ENCODE measurements at places on chromosomes 16 and 17.

- no peak for DNase-seq
Observed at GRCh38 chr17:59154292-59154720, 680 bp downstream of the SKA2 start.

- DNase-seq, result no peak
Observed at GRCh38 chr17:38892083-38892482, 22.2 kb downstream of the LASP1 start.

- DNase-seq, result no peak
Observed at GRCh38 chr17:43030137-43030767, 5.2 kb downstream of the RND2 start.

GRCh38 chr17:81365148-81365600 is 30.1 kb upstream of the BAHCC1 start:
- no peak for DNase-seq

- no peak for DNase-seq
Observed at GRCh38 chr17:39676198-39676819, 8.1 kb downstream of the PNMT start.

DNA sequence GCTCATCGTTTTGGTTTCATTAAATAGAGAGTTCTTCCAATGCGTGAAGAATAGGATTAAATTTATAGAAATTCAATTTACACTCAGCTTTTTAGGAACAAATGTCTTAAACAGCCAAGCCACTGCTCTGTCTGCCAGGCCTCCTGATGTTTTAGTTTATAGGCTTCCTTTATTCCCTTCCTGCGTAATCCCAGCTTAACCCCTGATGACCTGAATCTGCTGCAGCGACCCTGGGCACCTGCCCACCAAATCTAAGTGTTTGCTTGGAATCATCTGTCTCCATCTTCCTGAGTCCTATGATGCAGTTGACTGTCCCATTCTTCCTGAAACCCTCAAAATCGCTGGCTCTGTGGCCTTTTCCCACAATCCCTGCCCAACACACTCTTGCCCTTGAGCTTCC is 179.9 kb downstream of the GSG1L start:
- DNase-seq, result no peak

DNA sequence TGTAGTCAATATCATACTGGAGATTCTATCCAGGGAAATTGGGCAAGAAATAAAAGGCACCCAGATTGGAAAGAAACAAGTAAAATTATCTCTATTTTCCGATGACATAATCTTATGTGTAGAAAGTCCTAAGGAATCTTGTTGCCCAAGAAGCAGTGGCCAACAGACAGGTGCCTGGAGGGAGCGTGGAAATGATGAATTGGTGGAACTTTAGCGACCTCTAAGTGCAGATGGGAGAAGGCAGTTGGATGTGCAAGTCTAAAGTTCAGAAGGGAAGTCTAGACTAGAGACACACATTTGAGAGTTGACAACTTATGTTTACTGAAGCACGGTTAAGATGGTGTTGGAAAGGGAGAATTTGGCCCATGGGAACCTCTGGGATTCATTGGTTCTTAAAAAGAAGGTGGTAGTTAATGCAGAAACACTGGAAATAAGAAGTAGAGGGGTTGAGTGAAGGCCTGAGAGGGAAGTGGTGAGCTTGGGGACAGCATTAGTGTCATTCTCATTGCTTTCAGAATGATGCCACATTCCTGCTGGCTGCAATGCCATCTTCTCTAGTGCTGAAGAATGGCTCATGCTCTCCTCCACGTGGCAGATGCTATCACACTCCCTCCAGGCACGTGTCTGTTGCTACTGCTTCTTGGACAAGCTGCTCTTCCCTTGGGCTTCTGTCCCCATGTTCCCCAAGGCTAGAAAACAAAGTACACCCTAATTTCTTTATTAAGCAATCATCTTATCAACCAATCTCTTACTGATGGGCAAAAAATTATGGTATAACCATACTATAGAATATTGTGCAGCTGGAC is 24.0 kb downstream of the TAT start:
- no peak for DNase-seq

DNA sequence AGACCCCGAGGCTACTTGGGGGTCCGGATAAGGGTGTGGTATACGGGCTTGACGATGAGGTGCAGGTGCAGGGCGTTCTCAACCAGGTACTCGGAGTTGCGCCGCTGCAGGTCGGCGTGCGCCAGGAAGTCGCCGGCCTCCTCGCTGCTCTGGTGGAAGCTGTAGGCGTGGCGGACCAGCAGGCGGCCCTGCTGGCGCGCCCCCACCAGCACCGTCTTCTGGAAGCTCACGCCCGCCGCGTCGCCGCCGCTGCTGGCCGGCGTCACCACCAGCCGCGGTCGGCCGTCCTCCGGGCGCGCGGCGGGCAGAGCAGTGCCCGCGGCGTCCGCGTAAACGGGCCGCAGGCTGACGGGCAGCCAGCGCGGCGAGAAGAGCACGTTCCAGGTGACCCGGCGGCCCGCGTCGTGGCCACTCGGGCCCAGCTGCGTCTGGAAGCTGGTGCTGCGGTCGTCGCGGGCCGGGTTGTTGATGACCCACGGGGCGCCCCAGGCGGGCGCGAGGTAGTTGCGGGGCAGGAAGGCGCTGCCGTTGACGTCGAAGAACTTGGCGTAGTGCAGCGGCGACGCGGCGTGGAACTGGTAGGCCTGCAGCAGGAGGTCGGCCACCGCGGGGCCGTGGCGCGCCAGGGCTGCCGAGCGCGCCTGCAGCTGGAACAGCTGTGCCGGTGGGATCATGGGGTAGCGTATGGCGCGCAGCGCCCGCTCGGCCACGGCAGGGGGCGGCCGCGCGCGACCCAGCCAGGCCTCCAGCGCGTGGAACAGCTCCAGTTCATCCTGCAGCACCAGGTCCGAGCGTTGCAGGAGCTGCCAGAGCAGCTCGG is 4.8 kb downstream of the BTBD17 start:
- DNase-seq, result no peak

GRCh38 chr17:15470536-15470935 is 3.1 kb upstream of the CDRT4 start:
- no peak for DNase-seq

DNA sequence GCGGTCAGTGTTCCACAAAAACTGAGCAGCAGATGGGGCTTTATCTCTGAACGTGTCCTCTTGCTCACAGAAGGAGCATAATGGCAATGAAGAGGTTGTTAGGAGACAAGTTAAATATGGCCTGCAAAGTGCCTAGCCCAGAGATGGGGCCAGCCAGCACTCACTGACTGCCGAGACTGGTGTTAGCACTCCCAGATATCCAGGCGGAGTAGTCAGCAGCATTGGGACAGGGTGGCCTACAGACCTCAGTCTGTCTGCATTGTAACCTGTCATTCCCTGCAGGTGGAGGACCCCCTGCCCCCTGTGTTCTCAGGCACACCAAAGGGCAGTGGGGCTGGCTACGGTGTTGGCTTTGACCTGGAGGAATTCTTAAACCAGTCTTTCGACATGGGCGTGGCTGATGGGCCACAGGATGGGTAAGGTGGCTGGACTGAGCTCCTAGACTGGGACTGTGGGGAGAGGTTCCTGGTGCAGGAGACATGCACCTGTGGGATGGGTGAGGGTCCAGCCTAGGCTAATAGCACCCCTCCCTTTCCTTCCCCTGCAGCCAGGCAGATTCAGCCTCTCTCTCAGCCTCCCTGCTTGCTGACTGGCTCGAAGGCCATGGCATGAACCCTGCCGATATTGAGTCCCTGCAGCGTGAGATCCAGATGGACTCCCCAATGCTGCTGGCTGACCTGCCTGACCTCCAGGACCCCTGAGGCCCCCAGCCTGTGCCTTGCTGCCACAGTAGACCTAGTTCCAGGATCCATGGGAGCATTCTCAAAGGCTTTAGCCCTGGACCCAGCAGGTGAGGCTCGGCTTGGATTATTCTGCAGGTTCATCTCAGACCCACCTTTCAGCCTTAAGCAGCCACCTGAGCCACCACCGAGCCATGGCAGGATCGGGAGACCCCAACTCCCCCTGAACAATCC is 4.2 kb downstream of the MFAP4 start:
- no peak for DNase-seq

DNA sequence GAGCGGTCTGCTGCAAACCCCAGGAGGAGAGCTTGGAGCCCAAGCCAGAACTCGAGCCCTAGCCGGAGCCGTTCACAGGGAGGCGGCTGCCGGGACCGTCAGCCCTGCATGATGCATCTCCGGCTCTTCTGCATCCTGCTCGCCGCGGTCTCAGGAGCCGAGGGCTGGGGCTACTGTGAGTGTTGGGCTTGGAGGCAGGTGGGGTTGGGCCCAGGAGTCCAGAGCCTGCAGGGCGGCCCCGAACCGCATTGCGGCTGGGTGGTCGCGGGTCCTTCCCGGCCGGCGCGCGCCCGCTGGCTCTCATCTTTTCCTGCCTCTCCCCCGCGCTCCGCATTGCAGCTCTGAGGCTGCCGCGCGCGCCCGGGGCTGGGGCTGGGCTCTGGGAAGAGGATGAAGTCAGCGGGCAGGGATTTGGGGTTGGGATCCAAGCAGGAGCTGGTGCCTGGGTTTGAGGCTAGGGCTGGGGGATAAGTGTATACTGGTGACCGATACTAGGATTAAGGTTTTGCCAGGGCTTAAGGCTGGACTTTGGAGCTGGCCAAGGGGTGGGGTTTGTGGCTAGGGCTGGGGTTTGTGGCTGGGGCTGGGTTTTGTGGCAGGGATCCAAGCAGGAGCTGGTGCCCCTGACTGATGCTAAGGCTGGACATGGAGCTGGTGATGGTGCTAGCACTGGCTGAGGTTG is 532 bp downstream of the CNTNAP1 start:
- no peak for DNase-seq

DNA sequence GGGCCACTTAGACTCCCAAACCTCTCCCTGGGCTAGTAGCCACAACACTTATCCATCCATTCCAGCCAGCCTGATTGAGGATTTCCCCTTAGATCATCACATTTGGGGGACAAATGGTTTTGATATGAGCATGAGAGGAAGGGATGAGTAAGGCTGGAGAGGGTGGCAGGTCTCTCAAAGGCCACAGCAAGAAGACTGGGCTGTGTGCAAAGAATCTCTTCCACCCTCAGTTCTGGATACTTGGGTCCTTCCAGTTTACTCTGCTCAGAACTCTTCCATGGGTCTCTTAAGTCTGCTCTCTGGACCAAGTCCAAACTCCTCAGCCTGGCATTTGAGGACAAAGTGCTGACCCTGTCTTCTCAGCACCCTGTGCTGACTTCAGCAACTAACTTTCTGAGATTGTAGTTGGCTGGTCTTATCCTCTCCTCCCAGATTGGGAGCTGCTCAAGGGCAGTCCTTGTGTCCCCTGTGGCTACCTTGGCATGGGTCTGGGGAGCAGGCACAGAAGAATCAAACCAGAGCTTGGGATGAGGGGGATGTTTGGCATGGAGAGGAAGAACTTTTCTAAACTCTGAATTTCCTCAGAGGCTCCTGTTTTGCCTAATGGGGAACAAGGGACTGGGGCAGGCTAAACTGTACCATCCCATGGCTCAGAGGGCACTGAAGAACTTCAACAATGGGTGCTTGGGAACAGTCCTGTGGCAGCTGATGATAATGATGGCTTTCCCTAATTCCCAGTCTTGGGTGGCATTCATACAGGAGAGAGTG is 3.1 kb upstream of the NFATC3 start:
- no peak for DNase-seq

DNA sequence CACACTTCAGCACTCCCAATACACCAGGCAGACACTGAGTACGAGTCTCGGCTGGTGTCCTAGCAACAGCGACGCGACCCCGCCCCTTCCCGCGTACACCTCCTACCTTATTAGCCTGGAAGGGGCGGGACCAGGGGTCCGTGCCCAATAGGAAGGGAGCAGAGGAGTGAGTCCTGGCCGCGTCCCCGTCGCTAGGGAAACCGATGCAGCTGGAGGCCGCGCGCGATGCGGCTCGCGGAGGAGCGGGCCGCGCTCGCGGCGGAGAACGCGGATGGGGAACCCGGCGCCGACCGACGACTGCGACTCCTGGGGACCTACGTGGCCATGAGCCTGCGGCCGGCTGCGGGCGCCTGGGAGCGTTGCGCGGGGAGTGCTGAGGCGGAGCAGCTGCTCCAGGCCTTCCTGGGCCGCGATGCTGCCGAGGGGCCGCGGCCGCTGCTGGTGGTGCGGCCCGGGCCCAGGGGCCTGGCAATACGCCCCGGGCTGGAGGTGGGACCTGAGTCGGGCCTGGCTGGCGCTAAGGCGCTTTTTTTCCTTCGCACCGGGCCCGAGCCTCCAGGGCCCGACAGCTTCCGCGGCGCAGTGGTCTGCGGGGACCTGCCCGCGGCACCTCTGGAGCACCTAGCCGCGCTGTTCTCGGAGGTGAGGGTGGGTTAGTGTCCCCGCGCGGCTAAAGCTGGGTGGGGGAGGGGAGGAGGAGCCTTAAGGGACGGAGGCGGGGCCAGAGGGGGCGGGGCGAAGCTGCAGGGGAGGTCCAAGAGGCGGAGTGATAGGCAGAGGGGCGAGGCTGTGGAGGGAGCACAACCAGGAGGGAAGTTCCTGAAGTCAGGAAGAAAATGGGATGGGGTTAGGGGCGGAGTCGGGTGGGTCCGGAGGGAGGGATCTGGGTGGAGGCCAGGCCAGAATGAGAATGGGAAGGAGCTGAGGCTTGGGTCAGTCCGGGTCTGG is at the start of gene DNAH9:
TSS of gene DNAH9 (plus strand) at position 197 of the 948 bp plus-strand sequence. CDS start at position 226, 29 bp downstream.
- DNase-seq, result peak; percentile 80

DNA sequence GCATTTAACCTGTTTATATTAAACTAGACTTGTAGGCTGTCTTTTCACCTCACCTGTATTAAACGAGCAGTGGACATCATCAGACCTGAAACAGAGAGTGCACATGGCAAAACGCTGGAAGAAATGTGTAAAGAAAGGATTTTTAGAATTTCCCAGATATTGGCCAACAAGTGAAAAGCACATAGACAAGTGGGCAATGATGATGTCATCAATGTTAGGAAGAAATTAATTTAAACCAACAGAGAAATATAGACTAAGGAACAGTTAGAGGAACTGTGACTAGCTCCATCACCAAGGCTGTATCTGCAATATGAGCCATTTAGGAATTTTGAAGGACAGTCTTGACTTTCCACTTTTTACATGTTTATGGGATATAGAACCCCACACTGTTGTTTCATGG is 67.1 kb upstream of the SLC12A3 start:
- DNase-seq, result no peak

GRCh38 chr16:17803625-17804410 is 333.1 kb upstream of the XYLT1 start:
- DNase-seq, result no peak

GRCh38 chr16:30740364-30741251 is 7.6 kb upstream of the PHKG2 start:
- no peak for DNase-seq

- no peak for DNase-seq
Observed at GRCh38 chr17:45353043-45353442, 36.2 kb upstream of the MAP3K14 start.

- no peak for DNase-seq
Observed at GRCh38 chr17:4747847-4748246, 8.1 kb upstream of the CXCL16 start.

GRCh38 chr17:69230939-69231338 is 2.3 kb upstream of the ABCA10 start:
- DNase-seq, result no peak

- DNase-seq, result no peak
Observed at GRCh38 chr17:42908872-42909700, 8.5 kb downstream of the G6PC1 start.

Measured in forelimb muscle (tissue), 1 donor.